ENCODE measurements at places on chromosomes 3 and 15.

- DNase-seq: peak; percentile 29
These were observed 976 bp upstream of the NUP210 start for GRCh38 chr3:13420831-13421765.

DNA sequence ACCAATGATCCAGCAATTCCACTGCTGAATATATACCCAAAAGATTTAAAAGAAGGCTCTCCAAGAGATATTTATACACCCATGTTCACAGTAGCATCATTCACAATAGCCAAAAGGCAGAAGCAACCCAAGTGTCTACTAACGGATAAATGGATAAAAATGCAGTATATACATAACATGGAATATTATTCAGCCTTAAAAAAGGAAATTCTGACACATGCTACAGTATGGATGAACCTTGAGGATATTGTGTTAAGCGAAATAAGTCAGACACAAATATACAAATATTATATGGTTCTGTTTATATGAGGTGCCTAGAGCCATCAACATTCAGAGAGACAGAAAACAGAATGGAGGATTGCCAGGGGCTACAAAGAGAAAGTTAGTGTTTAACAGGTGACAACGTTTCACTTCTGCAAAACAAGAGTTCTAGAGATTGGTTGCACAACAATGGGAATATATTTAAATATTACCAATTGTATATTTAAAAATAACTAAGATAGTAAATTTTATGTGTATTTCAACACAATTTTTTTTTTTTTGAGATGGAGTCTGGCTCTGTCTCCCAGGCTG lies 69.4 kb downstream of the STAG1 start:
- DNase-seq: no peak

GRCh38 chr3:19476281-19476680 lies 328.0 kb downstream of the KCNH8 start:
- no peak for DNase-seq

DNA sequence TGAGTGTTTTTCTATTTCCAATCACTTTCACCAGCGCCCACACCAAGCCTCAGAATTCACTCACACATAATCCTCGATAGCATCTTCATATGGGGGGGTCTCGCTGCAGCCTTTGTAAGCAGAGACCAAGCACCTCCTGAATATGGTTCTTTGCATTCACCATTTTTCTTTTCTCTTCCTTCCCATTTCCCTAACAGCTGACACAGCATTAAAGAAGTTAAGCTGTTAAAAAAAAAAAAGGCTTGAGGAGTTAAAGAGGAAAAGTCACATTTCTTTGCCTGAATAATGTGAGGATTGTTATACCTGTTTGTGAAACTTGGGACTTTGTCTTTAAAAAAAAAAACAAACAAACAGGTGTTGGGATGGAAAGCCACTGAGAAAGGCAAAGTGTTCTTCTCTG lies 41.6 kb downstream of the RFTN1 start:
- DNase-seq: no peak

- DNase-seq: no peak
These were observed 440 bp downstream of the PRTG start for GRCh38 chr15:55742498-55742926.

- no peak for DNase-seq
These were observed 70.1 kb downstream of the CASR start for GRCh38 chr3:122253581-122253980.

DNA sequence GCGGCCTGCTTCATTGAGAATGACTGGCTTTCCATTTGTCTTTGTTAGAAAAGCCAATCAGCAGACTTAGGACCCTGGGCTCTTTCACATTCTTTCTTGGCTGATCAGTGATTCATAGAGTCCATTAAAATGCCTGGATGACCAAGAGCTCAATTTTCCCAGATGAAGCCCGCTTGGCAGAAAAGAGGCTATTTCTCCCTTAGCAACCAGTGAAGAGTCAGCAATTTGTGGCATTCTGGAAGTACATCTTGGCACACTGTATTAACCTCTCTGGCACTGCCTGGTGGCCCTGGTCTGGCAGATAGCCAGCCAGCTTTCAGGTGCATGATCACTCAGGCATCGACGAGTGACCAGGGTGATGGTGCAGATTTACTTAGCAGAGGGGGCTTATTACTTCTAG lies 145.7 kb upstream of the PLAAT1 start:
- no peak for DNase-seq

- DNase-seq: peak; percentile 16
These were observed 53.6 kb downstream of the RHCG start for GRCh38 chr15:89442671-89443307.

GRCh38 chr15:77544162-77544561 lies 88.5 kb downstream of the LINGO1 start:
- no peak for DNase-seq

- no peak for DNase-seq
These were observed 51.0 kb upstream of the EIF1B start for GRCh38 chr3:40258555-40258954.

GRCh38 chr15:70142322-70143191 lies 44.8 kb upstream of the TLE3 start:
- DNase-seq: no peak

Data from stimulated activated CD4-positive, alpha-beta T cell treated with anti-CD3 and anti-CD28 coated beads, Interleukin-1b, Interleukin-23, amount 100 ng/mL, for 1 hour (primary cell).